EH (cell line): ENCODE measurements at places on chromosomes 3 and 15.

DNA sequence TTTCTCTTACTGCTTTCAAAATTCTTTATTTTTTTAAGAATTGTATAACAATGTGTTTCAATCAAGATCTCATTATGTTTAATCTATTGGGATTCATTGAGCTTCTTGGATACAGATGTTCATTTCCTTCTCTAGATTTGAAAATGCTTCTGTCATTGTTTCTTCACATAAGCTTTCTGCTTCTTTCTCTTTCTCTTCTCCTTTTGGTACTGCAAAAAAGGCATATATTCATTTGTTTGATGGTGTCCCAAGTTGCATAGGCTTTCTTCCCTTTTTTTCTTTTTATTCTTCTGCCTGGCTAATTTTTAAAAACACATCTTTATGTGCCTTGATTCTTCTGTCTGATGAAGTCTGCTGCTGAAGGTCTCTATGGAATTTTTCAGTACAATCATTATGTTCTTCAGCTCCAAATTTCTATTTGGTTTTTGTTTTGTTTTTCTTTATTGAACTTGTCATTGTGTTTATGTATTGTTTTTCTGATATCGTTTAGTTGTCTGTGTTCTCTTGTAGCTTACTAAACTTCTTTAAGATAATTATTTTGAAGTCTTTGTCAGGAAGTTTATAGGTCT lies 88.9 kb downstream of the DTWD1 start:
- no peak for DNase-seq

DNA sequence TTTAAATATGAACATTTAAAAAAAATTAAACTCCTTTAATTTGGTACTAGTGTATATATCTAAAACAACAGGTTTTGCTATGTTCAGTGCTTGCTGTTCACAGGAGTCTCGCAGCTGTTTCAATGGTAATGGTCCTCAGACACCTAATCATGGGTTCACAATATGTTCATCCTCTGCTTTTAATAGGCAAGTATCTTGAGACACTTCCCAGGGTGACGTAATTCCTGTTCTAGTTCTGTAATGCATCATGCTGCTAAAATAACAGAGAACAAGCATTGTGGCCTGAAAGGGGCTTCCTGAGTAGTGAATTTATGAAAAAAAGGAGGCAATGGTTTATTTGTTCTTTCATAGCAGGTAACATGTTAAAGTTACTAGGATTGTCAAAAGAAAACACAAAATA lies 625.2 kb upstream of the GBE1 start:
- DNase-seq: no peak

DNA sequence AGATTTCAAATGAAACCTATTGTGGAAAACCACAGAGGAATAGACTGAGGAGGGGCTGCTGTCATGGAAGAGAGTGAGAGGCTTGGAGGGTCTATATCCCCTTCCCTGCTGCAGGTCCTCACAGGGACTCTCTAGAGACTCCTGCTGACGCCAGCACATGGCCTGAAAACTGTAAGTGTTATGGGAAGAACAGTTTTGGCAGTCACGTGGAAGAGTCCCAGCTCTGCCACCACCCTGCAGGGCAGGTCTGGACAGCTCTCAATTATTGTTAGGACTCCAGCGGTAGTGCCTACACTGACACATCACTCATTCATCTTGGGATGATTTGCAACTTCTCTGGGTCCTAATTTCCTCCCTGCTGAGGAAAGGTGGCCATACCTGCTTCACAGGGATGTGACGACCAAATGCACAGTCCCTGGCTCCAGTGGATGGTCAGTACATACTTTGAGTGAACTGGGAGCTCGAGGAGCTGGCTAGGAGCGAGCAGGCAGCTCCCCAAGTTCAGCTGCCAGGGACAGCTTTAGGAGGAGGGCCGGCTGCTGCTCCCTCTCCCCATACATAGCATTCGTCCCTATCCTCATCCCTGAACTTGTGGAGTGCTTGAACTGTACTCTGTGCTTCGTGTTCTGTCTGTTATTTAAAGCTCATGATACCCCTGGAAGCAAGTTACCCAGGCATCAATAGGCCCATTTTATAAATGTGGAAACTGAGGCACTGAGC lies 49.2 kb downstream of the CTXND1 start:
- DNase-seq: peak; percentile 3

GRCh38 chr15:101362986-101363566 lies 68.0 kb upstream of the SNRPA1 start:
- no peak for DNase-seq

DNA sequence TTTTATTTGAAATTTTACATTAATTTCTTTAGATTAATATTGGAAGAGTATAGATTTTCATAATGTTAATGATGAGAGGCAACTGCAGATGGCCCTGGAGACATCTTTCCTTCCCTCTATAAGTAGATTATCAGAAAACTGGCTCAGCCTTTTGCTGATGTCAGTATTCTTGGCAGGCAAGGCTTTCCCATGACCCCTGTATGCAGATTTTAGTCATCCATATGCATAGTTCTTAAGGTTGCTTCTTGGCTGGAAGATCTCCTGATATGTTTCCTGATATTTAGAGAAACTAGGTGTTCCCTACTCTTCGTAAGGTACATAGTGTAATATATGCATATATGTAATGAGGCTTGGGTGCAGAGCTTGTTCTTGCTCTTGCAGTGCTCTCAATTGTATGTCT lies 911.4 kb downstream of the EPHA3 start:
- no peak for DNase-seq

GRCh38 chr3:71076361-71077002 lies 507.0 kb downstream of the FOXP1 start:
- peak; percentile 69 for DNase-seq

GRCh38 chr3:54970895-54971294 lies 43.0 kb upstream of the LRTM1 start:
- peak; percentile 58 for DNase-seq

DNA sequence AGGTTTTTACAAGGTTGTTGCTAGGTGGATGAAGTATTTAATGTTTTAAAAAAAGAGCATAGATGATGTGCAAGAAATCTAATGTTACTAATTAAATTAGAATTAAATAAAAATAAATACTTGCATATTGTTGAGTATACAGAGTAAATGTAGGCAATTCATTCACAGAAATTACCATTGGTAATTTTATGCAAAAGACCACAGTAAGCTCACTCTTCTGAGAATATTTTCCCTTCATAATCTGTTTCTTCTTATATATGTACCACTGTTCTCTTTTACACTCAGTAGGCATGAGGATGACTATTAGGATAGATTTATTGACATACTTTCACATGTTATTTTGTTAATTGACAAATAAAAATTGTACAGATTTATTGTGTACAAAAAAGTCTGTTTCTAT lies 681.2 kb upstream of the NECTIN3 start:
- no peak for DNase-seq

DNA sequence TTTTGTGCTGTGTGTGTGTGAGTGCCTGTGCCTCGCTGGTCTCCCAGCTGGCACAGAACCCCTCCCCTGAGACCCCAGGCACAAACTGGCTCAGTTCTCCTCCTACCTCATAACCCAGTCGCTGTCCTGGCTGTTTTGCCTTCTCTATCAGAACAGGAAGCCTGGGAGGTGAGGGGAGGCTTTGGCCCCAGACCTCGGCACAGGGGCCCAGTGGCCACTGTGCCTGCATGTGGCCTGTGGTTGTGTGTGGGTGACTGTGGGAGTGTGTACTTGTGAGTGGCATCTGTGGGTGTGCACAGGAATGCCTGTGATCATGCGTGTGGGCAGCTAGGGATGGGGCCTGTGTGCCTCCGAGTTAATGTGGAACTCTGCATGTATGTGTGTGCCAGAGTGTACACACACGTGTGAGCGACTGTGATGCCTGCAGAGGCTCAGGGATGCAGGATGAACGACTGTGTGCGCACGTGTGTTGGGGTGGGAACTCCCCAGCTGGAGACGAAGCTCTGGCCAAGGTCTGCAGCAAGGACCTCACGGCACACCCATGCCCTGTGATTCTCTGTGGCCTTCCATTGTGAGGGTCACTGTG lies 32.3 kb downstream of the PSTPIP1 start:
- no peak for DNase-seq

GRCh38 chr15:56568466-56569167 lies 103.7 kb upstream of the MNS1 start:
- no peak for DNase-seq

GRCh38 chr3:16447135-16447534 lies 66.4 kb downstream of the RFTN1 start:
- no peak for DNase-seq

DNA sequence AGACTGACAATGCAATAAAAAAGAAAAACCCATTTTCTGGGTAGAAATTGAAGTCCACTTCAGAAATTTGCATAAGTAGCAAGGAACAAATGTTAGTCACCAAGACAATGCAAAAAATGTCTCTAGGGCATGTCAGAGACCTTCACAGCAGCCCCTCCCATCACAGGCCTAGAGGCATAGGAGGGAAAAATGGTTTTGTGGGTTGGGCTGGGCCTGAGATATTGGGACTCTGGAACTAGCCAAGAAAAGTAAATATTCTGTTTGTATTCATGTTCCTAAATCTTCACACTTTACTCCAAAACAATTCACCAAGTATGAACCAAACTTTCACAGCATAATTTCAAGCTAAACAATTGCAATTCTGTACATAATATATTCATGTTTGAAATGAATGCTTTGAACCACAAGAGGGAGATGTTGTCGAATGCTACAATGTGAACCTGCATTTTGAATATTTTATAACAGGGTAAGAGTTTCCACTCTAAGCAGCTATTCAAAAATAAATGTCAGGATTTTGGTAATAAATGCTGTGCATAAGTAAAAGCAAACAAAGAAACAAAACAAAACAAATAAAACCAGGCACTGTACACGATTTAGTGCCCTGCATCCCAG lies 429.2 kb downstream of the OTOL1 start:
- no peak for DNase-seq

- DNase-seq: no peak
These were observed 8.5 kb downstream of the SHOX2 start for GRCh38 chr3:158097593-158098308.

DNA sequence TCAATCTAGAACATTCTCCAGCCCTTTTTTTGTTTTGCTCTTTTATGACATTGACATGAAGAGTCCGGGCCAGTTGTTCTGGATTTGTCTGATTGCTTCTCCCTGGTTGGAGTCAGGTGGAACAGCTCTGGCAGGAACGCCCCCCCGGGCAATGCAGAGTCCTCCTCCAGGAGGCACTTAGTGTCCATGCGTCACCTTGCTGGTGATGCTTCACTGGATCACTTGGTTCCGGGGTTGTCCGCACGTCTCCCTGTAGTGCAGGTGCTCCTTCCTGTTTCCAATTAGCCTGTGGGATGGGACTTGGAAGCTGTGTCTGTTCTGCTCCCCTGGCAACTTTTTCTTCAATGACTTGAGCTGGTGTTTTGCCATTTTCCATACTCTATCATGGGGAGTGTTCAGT lies 9.8 kb downstream of the CSK start:
- DNase-seq: no peak

DNA sequence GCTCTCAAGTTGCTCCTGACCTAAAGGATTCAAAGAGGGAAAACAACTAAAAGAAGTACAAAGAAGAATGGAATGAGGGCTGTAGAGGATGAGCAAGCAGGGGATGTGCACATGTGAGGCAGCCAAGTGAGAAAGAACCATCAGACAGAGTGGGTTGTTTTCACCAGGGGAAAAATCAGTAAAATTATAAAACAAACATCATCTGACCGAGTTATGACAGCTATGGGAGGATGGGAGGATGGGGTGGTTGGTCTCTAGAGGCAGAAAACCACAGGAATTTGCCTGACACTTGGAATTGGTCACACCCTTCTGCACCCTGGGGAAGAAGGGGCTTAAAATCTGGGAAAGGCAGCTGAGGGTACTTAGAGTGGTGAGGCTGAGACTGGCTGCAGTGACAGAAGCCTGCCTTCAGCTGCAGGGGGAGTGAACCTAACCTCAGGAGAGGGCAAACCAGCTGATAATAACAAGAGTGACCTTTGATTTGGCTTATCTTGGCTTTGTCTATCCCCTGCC lies 10.1 kb downstream of the ARHGAP31 start:
- DNase-seq: peak; percentile 93

DNA sequence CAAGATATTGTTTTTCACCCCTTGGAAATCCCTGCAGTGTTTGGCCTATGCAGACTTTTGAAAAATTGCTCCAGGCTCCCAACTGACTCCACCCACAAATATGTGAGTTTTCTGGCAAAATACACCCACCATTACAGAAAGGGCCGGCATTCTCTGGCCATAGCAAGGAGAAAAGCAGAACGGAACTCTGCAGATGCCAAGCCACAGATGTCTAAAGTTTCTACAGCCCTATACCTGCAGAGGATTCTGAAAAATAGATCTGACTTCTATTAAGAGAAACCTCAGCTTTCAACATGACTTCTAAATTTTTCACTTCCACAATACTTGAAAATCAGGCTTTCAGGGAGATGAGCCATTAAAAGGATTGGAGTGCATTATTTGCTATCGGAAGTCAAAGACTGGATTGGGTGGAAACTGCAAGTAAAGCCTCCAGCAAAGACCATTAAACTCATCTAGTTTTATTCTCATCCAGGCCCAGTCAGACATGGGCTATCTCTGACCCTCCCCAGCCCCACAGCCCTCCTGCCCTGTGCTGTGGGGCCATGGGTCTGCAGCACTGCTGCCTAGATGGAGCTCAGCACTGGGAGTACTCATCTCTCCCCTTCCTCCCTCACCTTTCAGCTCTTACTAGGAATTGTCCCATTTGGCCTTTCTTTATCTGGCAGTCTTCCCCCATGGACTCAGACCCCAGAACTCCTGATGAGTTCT lies 243.1 kb upstream of the GOLGA6L4 start:
- DNase-seq: no peak

- no peak for DNase-seq
These were observed 218.5 kb upstream of the CNTN3 start for GRCh38 chr3:74832925-74833324.

- no peak for DNase-seq
These were observed 64.9 kb downstream of the UACA start for GRCh38 chr15:70698426-70698825.

DNA sequence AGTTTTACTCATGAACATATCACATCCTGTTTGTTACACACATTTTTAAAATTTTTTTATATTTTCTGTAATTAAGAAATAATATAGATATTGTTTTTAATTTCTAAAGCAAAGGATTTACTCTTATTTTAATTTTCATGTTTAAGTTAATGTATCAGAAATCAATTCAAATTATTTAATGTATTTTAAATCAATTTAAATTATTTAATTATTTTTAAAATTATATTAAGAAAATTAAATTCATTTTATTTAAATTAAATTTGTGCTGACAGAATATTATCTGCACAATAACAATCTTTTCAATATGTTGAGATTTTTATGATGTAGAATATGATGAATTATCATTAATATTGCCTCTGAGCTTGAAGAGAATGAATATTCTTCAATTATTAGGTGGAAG lies 681.2 kb upstream of the ALCAM start:
- DNase-seq: no peak

DNA sequence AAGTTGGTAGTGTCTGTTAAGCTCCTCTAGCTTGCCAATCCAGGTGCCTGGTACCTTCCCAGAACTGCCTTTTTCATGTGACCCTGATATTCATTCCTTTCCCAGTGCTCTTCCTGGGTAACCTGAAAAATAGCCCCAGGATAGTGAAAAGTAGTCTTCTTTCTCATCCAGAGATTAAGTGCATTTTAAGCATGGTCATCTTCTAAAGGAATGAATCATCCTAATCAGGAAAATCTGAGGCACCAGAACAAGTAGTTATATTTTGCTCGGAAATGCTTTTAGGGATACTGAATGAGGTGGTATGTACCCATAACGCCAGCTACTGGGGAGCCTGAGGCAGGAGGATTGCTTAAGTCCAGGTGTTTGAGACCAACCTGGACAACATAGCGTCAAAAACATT lies 23.1 kb upstream of the PDCD6IP start:
- peak; percentile 67 for DNase-seq
